ENCODE measurements at places on chromosomes 3 and 15.

DNA sequence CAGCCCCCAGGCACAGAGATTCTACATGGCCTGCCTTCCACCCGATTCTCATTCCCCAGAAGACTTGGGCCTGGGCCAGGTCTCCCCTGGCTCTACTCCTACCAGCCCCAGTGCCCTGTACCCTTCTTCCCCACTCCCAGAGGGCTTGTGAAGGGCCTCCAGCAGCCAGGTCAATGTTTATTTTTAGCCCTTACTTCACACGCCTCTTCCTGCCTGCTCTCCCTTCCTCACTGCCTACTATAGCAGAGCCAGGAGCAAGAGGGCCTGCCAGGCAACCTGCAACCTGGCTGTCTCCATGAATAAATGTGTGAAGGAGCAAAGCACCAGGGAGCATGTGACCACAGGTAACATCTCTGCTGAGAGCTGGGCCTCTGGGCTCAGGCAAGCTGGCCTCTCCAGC is 26.4 kb upstream of the APEH start:
- DNase-seq: no peak

GRCh38 chr3:16665282-16665741 is 60.1 kb upstream of the DAZL start:
- no peak for DNase-seq

DNA sequence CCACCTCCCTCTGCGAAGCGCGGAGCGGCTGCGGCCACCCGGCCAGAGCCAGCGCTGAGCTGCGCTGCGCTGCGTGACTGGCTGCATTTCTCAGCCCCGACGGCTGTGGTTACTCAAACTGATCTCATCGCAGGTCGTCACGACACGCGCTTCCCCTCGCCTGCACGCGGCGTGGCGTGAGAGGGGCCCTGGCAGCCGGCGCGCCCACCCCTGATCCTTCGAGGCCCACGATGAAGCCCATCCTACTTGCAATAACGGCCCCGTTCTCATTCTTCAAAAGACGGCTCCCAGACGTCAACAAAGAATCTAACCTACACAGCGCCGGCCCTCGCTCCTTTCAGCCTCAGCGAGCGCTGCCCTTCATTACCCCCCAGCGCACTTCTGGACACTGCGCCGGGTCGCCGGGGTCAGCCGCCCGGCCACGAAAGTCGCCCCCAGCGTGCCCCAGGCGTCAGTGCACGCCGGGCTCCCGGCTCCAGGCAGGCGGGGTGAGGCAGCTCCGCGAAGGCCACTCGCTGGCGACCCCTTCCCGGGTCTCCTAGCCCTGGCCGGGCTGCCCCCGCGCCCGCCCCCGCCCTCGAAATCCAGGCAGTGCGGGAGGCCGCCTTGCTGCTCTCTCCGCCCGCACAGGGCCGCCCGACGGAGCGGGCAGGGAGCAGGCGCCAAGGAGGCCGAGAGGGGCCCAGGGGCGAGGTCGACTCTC is 9.9 kb upstream of the LEKR1 start:
- no peak for DNase-seq

- DNase-seq: no peak
Observed at GRCh38 chr3:119195911-119196310, 22.5 kb downstream of the UPK1B start.

GRCh38 chr3:11499144-11499543 is 144.6 kb downstream of the VGLL4 start:
- no peak for DNase-seq

DNA sequence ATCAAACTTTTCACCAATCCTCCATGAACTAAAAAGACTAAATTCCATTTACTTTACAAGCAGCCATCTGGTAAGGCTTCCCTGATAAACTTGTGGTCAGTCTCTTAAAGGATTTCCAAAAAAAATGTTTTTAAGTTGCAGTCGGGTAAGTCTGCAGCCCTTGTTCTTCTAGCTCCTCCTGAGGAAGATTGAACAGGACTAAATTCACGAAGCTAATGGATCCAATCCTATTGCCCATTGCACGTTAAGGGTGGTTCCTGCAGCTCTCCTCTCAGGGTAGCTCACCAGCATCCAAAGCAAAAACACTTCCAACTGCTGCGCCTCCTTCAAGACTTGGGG is 2.8 kb downstream of the HES1 start:
- no peak for DNase-seq
